ENCODE measurements at places on chromosomes 7 and 10.

GRCh38 chr10:71274901-71275796 lies 43.9 kb upstream of the SLC29A3 start:
- DNase-seq = no peak

GRCh38 chr7:25091779-25092178 lies 33.3 kb downstream of the CYCS start:
- DNase-seq = no peak

DNA sequence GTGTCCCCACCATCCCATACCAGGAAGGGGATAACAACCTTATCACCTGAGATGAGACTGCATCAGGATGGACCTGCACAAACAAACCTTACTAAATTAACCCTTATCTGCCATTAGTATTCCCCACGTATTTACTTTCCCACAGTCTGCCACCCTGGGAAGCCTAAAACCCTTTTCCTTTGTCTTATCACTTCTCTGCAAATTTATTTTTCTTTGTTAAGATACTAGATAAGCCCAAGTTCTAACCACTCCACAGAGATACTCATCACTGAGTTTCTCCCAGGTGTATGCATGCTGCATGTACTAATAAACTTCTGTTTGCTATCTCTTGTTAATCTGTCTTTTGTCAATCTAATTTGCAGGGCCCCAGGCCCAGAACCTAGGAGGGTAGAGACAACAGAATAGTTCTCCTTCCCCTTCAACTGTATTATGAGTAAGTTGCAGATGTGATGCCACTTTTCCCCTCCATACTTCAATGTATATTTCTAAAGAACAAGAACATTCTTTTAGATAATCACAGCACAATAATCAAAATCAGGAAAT lies 66.0 kb downstream of the ELMO1 start:
- DNase-seq = no peak

DNA sequence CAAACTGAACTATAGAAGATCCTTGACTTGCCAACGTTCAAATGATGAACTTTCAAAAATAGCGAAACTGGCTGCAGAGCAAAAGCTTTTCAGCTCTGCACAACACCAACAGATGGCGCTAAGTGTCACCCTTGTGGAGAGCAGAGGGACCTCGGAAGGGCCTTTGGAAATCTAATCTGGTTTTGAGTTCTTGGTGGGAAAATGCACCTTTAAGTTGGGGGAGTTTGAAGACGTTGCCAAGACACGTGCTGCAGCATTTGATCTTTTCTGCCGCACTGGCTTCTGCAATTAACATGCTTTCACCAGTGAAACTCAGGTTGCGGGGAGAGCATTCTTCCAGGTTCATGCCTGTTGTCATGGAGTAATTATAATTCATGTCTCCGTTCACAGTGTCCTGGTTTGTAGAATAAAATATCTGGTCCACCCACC lies 26.3 kb upstream of the WDR11 start:
- no peak for DNase-seq

DNA sequence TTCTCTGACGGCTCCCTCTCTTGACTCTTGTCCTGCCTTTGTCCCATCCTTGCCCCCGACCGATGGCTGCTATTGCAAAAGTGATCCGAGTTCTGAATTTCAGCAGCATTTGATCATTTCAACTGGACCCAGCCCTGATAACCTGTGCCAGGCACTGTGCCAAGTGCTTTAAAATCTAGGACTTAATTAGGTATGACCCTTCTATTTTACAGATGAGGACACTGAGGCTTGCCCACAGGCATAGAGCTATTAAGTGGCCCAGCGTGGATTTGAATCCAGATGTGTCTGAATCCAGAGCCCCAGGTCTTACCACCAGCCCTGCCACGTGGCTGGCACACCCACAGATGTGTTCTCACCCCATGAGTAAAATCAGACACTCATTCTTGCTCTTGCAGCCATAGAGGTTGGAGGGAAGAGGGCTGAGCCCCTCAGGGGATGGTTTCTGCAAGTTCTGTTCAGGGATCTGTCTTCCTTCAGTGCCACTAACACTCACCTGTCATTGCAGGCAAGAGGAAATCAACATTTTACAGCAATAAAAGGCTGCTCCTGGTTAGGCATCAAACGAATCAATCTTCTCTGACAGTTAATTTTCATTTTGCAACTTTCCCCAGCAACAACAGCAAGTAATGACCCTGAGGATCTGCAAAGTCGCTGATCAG lies 101.2 kb downstream of the GRID1 start:
- no peak for DNase-seq

GRCh38 chr7:36742911-36743775 lies 18.8 kb upstream of the AOAH start:
- no peak for DNase-seq

- no peak for DNase-seq
Observed at GRCh38 chr7:19020711-19021110, 96.7 kb downstream of the TWIST1 start.

- DNase-seq = no peak
Observed at GRCh38 chr10:31393844-31394243, 74.8 kb downstream of the ZEB1 start.

- no peak for DNase-seq
Observed at GRCh38 chr7:7176406-7177043, 5.8 kb upstream of the C1GALT1 start.

DNA sequence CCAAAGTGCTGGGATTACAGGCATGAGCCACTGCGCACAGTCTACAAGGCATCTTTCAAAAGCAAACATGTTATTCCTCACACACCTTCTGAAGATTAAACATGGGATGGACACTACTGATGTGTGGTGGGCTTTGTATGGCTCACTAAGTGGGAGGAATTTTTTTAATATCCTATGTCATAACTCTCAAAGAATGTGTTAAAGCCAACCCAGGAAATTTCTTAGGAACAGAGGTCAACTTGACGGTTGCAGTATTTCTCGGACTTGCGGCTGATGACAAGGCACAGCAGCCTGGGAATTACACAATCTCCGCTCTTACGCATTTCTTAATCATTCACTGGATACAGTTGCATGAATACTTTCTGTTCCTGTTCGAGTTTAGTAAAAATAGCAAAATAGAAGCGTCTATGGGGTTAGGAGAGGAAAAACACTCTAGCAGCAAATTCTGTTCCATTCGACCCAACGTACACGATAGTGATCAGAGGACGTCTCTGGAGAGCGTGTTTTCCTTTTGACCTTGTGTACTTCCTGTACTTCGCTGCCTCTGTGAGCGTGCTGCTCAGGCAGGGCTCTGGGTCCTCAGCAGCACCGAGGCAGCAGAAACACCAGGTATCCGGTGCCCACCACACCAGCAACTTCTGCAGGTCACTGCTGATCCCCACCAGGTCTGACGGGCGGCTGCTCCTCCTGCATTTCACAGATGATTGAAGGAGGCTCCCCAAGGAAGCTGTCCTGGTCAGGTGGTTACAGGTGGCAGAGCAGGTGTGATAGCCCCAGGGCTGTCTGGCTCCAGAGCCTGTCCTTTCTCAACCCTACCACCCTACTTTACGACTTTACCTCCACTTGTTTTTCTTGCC lies 26.4 kb upstream of the SRGN start:
- DNase-seq = no peak

DNA sequence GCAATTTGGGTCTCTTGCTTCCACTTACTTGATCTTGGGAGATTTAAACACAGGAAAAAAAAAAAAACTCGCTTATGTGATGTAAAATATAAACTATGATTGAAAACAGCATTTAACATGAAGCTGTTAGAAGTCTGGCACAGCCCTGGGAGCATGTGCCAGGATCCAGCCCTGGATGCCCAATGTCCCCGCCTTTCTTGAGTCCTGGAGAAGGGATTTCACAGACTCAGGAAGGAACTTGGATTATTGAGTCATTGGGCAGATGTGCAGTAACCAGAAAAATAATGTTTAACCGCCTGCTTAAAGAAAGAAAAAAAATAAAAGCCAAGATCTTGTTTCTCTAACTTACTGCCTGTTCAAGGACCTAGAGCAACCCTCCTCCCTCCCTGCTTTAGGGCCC lies 3.7 kb upstream of the JCAD start:
- DNase-seq = no peak

- no peak for DNase-seq
Observed at GRCh38 chr7:154910125-154910524, 92.8 kb downstream of the PAXIP1 start.

DNA sequence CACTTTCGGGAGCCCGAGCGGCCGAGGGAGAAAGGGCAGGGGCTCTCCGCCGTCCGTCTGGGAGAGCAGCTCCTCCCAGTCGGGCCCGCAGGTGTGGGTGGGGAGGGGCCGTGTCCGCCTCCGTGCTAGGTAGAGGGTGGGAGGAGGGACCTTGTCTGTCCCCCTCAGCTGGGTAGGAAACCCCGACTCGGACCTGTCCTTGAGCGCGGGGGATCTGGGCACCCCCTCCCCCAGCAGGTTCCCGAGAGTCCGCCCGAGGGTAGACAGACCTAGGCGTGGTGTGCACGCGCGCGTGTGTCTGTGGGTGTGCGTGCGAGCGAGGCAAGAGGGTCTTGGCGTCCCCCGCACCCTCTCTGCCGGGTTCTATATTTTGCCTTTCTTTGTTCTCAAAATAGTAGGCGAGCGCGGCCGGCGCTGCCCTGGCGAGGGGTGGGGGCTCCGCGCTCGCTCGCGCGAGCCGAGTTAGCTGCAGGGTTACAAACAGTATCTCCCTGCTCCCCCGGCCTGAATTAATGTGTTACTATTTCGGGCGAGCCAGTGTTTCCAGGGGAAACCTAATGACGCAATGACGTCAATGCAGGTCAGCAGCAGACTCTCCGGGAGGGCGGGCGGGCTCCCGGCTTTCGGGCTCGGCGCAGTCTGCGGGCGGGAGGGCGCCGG lies 73.9 kb upstream of the LEP start:
- no peak for DNase-seq

DNA sequence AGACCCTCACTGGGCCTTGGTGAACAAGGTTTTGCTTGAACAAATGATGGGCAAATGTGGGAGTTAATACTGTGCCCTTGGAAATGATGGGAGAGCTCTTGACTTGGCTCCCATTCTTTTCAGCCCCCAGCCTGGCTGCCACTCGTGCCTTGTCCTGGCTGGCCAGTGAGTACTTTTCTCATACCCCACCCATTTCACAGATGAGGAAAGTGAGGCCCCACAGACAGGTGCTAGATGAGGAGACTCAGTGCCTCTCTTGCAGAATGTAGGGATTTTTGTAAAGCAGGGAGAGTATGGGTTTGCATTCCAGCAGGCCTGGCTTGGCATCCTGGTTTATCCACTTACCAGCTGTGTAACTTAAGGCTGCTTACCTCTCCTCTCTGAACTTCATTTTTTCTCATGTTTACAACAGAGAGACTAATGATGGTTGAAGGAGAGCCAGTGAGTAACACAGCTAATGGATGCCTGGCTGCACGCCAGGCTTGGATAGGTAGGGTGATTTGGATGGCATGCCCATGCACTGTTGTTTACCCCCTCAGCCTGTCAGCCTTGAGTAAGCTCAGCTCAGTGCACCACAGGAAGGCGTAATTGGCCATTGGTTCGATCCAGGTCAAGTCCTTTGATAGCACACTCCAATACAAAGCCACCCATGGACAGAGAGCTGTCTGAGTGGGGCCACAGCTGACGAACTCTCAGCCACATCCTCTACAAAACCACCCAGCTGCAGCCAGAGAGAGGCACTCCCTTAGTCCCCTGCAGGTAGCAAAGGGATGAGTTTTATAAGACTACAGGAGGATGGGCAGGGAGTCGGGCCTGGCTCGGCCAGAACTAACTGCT lies 436.8 kb downstream of the RPS24 start:
- DNase-seq = no peak

DNA sequence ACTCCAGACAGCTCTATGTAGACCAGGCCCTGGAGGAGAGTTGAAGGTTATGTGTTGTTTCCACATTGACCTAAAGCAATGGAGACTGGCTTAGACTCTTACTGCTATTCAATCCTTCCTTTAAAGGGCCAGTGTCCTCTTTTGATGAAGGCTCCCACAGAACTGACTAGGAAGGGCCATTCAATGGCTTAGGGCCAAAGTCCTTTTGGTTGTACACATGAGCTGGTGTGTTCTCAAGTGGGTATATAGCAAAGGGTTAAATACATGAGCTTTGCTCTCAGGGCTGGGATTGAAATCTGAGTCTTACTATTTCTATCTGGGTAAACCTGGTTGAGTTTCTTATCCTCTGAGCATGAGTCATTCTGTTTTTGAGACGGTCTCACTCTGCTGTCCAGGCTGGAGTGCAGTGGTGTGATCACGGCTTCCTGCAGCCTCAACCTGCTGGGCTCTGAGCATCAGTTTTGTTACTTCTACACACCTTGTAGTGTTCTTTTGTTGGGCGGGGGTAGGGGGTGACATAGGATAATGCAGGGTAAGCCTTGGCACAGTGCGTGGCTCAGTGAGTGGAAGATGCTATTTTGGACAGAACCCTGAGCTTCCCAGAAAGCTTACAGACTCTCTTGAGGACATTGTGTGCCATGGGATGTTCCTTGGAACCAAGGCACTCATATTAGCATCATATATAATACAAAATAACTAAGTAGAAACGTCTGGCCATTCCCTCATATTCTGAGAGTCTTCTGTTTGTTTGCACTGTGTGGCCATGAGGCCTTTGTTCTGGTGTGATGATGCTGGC lies 90.1 kb downstream of the ABCC2 start:
- no peak for DNase-seq

DNA sequence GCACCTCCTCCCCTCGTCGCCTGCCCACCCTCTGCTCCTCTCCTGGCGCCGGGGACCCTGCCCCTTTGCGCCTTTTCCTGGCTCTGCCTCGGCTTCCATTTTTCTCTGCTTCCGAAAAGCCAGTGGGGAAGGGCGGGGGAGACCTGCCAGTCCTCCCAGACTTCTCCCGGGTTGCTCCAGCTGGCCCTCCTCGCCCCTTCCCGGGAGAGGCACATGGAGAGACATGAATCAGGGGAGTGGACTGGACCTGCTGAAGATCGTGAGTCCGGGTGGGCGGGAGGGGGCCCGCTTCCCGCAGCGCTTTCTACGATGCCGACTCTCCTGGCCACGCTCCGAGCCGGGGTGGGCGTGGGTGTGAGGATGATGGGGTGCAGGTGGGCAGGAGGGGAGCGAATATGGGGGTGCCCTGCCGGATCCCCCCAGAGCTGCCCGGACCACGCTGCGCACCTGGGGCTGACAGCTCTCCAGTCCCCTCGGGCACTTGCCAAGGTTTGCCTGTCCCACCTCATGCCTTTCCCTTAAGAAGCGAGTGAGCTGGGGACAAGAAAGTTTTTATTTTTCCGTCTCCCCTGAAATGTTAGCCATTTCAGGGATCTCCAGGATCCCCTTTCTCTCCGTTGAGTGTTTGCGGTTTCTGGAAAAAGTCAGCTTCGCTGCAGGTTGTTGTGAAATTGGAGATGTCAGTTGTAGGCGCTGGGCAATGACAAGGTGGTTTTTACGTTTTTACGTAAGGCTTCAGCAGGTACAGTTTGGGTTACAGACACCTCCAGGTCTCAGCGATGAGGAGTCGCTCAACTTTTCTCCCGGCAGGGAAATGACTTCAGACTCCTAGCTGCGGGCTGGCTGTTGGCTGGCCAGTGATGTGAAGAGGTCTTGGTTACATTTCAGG lies 977 bp downstream of the CACNB2 start:
- no peak for DNase-seq

DNA sequence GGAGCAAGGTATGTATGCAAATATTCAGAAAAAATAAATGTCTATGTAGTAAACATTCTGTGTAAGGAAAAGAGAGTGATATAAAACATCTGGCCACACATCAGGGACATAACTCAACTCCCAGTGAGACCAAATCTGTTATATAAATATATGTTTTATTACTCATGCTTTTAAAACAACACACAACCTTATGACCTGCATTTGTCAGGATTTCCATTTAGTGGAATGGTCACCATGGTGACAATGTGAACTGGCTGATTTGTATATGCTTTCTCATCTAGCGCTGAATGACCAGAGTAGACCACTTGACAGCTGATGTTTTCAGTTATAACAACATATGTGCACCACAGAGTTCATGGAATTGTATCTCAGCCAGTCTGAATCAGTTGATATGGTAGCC lies 551.7 kb downstream of the HTR7 start:
- DNase-seq = no peak

GRCh38 chr10:71269301-71270288 lies 49.5 kb upstream of the SLC29A3 start:
- no peak for DNase-seq

Measured in stimulated activated CD4-positive, alpha-beta T cell treated with anti-CD3 and anti-CD28 coated beads, TNF-alpha, amount 100 ng/mL, for 1 hour (primary cell).